ENCODE measurements at places on chromosomes 16 and 17.

GRCh38 chr17:64402469-64402868, 11.8 kb upstream of the PECAM1 start:
- no peak for DNase-seq

- no peak for DNase-seq
These were observed 186.0 kb downstream of the TANC2 start for GRCh38 chr17:63151941-63152523.

GRCh38 chr17:45301674-45302073, 15.1 kb downstream of the MAP3K14 start:
- DNase-seq, result no peak

DNA sequence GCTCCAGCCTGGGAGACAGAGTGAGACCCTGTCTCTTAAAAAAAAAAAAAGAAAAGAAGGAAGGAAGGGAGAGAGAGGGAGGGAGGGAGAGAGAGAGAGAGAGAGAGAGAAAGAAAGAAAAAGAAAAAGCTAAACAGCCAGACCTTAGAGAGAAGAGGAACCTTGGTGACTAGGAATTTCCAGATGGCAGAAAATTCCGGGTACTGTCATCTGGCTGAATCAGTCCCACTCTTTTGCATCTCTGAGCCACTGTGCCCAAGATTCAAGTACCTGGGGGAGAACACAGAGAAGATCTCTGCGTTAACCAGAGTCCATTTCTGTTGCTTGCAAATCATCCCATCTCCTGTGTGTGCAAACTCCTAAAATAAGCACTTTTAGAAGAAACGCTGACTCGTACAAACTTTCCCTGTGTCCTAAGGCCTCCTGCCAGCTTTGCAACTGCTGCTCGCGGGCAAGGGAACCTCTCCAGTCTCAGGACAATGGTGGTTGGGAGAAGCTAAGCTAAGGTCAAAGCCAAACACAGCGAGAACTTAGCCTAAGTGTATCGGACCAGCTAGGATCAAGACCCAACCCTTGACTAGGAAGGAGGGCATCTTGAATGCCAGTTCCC, 18.0 kb downstream of the BMERB1 start:
- no peak for DNase-seq

GRCh38 chr16:3134338-3135125, at the start of gene ZNF213:
Gene ZNF213 (plus strand): TSS chr16:3135029. CDS start chr16:3137281, 2,252 bp downstream.
- DNase-seq, result peak; percentile 86
